ENCODE measurements at places on chromosomes 12 and 14. TPM values are rescaled to one million over a fixed set of nuclear protein-coding genes. Genes with fewer than 3 reads are reported as not detected.

- no peak for DNase-seq
Observed at GRCh38 chr14:27049701-27050100, 451.9 kb upstream of the NOVA1 start.

Gene ADCY6
- total RNA-seq: 133 TPM

Gene TSHR
- not detected for total RNA-seq

DNA sequence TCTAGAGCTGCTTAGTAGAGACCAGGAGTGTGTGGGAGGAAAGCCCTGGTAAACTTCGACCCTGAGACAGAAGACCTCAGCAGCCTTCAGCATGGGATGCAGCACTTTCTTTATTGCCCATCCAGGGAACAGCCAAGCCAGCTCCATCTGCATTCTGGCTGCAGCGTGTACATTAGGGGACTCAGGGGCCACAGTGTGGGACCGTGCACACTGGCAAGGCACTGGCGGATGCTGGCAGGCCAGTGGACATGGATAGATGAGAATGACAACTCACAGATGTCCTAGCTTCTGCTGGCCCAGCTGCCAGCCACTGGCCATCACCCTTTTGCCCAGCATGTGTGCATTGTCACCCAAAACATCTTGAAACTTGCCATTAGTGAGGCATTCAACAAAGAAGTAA, 12.5 kb downstream of the PLD4 start:
- DNase-seq: no peak

Gene MARCHF9
- total RNA-seq: 11.2 TPM

GRCh38 chr12:124238886-124239285, 56.0 kb upstream of the RFLNA start:
- no peak for DNase-seq

Gene GPR135
- 1.5 TPM for total RNA-seq

- DNase-seq: no peak
Observed at GRCh38 chr12:68156636-68157035, 2.9 kb downstream of the IFNG start.

DNA sequence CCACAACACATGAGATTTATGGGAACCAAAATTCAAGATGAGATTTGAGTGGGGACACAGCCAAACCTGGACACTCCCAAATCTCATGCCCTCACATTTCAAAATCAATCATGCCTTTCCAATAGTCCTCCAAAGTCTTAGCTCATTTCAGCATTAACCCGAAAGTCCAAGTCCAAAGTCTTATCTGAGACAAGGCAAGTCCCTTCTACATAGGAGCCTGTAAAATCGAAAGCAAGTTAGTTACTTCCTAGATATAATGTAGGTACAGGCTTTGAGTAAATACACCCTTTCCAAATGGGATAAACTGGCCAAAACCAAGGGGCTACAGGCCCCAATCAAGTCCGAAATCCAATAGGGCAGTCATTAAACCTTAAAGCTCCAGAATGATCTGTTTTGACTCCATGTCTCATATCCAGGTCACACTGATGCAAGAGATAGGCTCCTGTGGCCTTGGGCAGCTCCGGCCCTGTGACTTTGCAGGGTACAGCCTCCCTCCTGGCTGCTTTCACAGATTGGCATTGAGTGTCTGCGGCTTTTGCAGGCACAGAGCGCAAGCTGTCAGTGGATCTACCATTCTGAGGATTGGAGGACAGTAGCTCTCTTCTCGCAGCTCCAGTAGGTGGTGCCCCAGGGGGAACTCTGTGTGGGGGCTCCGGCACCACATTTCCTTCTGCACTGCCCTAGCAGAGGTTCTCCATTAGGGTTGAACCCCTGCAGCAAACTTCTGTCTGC, 60.1 kb downstream of the LRIG3 start:
- DNase-seq: no peak

Gene VRTN
- not detected for total RNA-seq

DNA sequence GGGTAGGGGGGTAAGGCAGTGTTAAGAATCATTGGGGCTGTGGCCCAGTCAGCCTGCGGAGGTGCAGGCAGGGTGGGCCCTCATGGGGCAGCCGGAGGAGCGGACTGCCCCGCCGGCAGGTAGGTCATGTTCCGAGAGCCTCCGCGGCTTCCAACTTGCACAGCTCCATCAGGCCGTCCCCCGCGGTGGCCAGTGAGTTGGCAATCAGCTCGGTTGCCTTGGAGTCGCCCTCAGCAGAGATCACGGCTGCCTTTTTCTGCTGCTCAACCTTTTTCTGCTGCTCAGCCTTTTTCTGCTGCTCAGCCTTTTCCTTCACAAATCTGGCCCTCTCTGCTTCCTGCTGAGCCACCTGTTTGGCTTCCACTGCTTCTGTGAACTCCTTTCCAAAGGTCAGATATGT, 41.1 kb upstream of the CSRNP2 start:
- no peak for DNase-seq

DNA sequence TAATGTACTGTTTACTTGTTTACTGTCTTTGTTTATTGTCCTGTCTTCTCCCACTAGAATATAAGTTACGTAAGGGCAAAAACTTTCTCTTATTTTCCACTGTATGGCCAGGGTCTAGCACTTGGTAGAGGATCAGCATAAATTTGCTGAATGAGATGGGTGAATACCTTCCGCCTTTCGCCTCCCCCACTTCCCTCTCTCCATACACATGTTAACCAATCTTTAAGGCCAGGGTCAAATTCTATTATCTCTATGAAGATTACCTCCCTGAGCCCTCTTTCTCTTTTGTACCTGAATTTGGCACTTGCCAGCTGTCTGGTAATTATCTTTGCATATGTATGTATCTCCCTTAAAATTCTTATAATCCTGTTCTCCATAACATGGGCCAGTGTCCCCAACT, 4.9 kb downstream of the DUSP16 start:
- no peak for DNase-seq

Gene CD63
- 611 TPM for total RNA-seq

- DNase-seq: no peak
Observed at GRCh38 chr12:13976028-13976584, 5.3 kb downstream of the GRIN2B start.

All from heart right ventricle (tissue), 16 donors.